Naive thymus-derived CD8-positive, alpha-beta T cell (primary cell): ENCODE measurements at places on chromosomes 16 and 17. TPM values are rescaled to one million over a fixed set of nuclear protein-coding genes. Genes with fewer than 3 reads are reported as not detected.
A peak's percentile ranks its signal among the peaks of the same experiment; 100 is the strongest.

Gene DUSP14
- 6.8 TPM for total RNA-seq

Gene TNFRSF17
- 0.63 TPM for total RNA-seq

Gene TRAF7
- total RNA-seq: 39.5 TPM

Gene PSMC5
- 139 TPM for total RNA-seq

GRCh38 chr16:31529108-31529936 lies 1.6 kb downstream of the AHSP start:
- no peak for DNase-seq
- H3K4me1 ChIP-seq: peaks cover 2% of the 10 kb centered on the region
- peaks cover 33% of the 10 kb centered on the region for H3K27me3 ChIP-seq
- no peak overlapping the region for H3K27ac ChIP-seq
- peak overlapping the region; percentile 50 for H3K4me3 ChIP-seq
- H3K36me3 ChIP-seq: no peaks in the 10 kb centered on the region

DNA sequence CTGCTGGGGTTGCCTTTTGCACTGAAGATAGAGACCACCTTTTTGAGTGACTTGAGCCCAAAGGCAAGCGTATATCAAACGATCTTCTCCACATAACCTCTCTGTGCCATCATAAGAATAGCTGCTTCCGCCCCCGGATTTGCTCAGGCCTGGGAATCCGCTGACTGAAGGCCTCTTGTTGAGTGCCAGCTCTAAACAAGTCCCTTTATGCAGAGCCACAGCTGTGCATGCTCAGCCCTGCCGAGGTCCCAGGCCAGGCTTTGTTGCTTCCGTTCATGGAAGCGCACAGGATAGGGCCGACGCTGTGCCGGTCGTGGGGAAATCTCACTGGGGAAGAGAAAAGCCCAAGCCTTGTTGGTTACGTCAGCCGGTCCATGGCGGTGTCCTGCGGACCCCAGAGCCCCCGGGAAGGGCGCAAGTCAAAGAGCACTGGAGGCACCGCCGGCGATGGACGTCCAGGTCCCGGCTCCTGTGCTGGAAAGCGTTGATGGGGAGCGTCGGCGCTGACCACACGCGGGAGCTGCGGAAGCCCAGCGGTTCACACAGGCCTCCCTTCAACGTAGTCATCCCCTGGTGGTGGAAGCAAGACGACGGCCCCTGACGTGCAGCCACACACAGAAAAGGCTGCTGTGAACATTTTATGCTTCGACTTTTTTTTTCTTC lies 23.5 kb upstream of the RPL13 start:
- H3K27ac ChIP-seq: peak overlapping the region; percentile 47
- H3K4me1 ChIP-seq: peaks cover 23% of the 10 kb centered on the region
- H3K36me3 ChIP-seq: no peaks in the 10 kb centered on the region

- no peaks in the 10 kb centered on the region for H3K4me1 ChIP-seq
- H3K27me3 ChIP-seq: peaks cover 58% of the 10 kb centered on the region
- H3K4me3 ChIP-seq: no peak overlapping the region
- no peak for DNase-seq
These were observed 16.5 kb upstream of the SOX9 start for GRCh38 chr17:72104164-72104862.

DNA sequence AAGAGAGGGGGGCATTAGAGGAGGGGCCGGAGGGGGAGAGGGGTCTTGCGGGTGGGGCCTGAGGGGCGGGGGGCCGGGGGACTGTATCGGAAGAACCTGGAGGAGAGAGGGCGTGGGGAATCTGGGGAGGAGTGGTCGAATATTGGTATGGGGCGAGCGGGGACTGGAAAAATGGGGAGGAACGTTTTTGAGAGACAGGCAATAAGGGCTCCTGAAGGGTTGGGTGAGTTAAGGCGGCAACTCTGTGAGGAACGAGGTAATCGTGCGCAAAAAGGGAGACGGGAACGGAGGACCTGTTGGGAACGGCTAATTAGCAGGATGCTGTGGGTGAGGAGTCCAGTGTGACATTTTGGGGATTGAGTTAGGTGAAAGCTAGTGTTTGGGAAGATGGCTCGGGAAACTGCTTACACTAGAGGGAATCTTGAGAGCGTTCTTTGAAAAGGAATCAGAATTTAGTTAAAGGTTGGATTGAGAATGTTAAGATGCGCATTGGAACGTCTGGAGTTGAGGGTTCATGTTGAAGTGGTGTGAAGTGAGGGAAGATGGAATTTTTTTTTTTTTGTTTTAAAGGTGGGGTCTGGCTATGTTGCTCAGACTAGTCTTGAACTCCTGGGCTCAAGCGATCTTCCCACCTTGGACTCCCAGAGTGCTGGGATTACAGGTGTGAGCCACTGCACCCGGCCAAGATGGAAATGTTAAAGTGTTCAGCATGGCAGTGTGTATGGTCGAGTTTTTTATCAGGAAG lies 662 bp downstream of the WIPF2 start:
- peaks cover 43% of the 10 kb centered on the region for H3K4me1 ChIP-seq
- H3K36me3 ChIP-seq: no peaks in the 10 kb centered on the region
- peak overlapping the region; percentile 99 for H3K27ac ChIP-seq
- no peaks in the 10 kb centered on the region for H3K27me3 ChIP-seq
- DNase-seq: no peak

- H3K36me3 ChIP-seq: peaks cover 4% of the 10 kb centered on the region
- peaks cover 20% of the 10 kb centered on the region for H3K27me3 ChIP-seq
- H3K4me1 ChIP-seq: peaks cover 24% of the 10 kb centered on the region
- no peak overlapping the region for H3K27ac ChIP-seq
- no peak for DNase-seq
These were observed 4.8 kb upstream of the C1QL1 start for GRCh38 chr17:44972953-44973352.

GRCh38 chr17:7915611-7916384 lies at the start of gene RNF227:
RNF227 (minus strand) TSS chr17:7916289; CDS start chr17:7916195, 94 bp downstream.
- H3K27ac ChIP-seq: peak within 1 kb of the TSS; percentile 93
- DNase-seq: peak; percentile 84
- peak within 1 kb of the TSS; percentile 86 for H3K4me3 ChIP-seq
- no peaks in the 10 kb centered on the region for H3K27me3 ChIP-seq
- no peaks in the 10 kb centered on the region for H3K36me3 ChIP-seq

- peak overlapping the region; percentile 44 for H3K27ac ChIP-seq
- H3K4me1 ChIP-seq: peaks cover 9% of the 10 kb centered on the region
- H3K27me3 ChIP-seq: no peaks in the 10 kb centered on the region
- H3K4me3 ChIP-seq: peak overlapping the region; percentile 86
These were observed 397 bp downstream of the CDC42EP4 start for GRCh38 chr17:73311428-73311780.

GRCh38 chr17:48471817-48472410 lies 41.9 kb upstream of the SKAP1 start:
- H3K4me3 ChIP-seq: no peak overlapping the region
- H3K27ac ChIP-seq: no peak overlapping the region
- no peaks in the 10 kb centered on the region for H3K27me3 ChIP-seq
- H3K4me1 ChIP-seq: no peaks in the 10 kb centered on the region
- DNase-seq: no peak

- no peak for DNase-seq
- H3K4me3 ChIP-seq: no peak overlapping the region
- H3K36me3 ChIP-seq: peaks cover 4% of the 10 kb centered on the region
These were observed 258.8 kb downstream of the IRF8 start for GRCh38 chr16:86157616-86158247.

DNA sequence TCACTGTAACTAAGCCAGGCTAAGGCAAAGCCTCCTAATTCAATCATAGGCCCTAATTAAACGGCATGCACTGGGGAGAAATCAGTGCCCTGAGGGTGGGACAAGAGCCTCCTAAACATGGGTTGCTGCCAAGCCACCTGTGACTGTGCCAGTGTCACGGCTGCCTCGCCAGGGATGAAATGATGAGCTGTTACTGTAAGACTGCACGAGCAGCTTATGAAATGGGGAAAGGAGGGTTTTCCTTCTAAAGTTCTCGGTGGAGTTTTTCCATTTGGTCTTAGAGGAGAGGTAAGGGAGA lies 12.7 kb downstream of the TMEM11 start:
- H3K4me1 ChIP-seq: peaks cover 60% of the 10 kb centered on the region
- H3K36me3 ChIP-seq: peaks cover 7% of the 10 kb centered on the region
- peak overlapping the region; percentile 80 for H3K27ac ChIP-seq
- no peak for DNase-seq
- H3K4me3 ChIP-seq: no peak overlapping the region
- H3K27me3 ChIP-seq: no peaks in the 10 kb centered on the region
